ENCODE measurements at places on chromosomes 4 and X.

GRCh38 chr4:5069901-5070300 is 18.6 kb downstream of the STK32B start:
- no peak for DNase-seq

DNA sequence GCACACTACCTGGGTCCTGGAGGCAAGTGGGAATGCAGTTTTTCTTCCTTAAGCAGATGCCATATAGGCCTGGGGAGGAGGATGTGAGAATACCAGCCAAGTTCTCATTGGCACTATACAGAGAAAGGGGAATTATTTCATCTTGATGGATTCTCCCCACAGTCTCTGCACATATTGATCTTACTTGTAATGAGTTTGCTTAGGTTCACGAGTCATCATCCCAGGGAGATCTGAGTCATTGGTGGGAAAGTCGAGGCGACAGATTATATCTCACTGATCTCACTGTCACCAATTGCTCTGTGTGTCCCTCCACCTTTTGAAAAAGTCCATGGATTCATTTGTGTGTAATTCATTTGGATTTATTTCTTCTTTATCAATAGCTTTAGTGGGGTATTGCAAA is 156.8 kb downstream of the AR start:
- DNase-seq: no peak

- no peak for DNase-seq
Measured at GRCh38 chrX:3263681-3264126, 82.7 kb downstream of the MXRA5 start.

DNA sequence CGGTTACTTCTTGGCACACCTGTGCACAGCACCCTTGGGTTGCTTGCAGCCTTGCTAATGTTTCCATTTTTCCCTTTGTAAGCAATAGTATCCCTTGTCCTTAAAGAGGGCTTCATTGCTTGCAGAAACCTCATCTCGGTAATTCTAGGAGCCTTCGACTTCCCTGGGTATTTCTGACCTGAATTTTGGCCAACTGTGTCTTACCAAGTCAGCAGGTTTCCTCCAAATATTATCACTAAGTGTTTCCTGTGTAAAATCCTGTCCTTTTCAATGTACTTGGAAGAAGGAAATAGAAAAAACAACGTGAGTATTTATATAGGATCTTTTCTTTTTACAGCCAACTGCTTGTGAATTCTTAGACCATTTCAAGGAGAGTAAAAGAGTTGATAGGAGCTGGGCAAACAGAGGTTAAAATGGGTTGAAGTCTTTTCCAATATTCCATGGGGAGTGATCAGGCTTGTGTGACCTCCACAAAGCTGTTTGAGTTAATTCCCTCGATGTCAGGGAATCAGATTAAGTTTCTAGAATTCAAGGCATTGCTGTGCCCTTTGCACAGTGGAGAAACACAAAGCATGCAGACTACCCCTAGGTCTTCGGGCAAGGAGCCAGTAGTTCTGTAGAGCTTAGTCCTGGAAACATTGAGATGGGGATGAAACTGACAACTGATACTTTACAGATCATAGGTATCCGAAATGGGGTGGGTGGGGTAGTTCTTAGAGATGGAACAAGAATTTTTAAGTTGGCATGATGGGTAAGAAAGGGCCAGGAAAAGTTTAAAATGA is 209.9 kb downstream of the CPE start:
- DNase-seq: no peak

GRCh38 chr4:5158825-5159224 is 107.5 kb downstream of the STK32B start:
- DNase-seq: no peak

Data from stimulated activated CD8-positive, alpha-beta memory T cell treated with anti-CD3 and anti-CD28 coated beads, Interleukin-12 subunit alpha, Interleukin-12 subunit beta, amount 100 ng/mL, for 4 hours (primary cell).